ENCODE measurements at places on chromosomes 5 and 9.

- no peak for DNase-seq
Observed at GRCh38 chr5:38782180-38782835, 63.5 kb upstream of the OSMR start.

- DNase-seq = no peak
Observed at GRCh38 chr5:140214831-140215230, 39.8 kb downstream of the CYSTM1 start.

DNA sequence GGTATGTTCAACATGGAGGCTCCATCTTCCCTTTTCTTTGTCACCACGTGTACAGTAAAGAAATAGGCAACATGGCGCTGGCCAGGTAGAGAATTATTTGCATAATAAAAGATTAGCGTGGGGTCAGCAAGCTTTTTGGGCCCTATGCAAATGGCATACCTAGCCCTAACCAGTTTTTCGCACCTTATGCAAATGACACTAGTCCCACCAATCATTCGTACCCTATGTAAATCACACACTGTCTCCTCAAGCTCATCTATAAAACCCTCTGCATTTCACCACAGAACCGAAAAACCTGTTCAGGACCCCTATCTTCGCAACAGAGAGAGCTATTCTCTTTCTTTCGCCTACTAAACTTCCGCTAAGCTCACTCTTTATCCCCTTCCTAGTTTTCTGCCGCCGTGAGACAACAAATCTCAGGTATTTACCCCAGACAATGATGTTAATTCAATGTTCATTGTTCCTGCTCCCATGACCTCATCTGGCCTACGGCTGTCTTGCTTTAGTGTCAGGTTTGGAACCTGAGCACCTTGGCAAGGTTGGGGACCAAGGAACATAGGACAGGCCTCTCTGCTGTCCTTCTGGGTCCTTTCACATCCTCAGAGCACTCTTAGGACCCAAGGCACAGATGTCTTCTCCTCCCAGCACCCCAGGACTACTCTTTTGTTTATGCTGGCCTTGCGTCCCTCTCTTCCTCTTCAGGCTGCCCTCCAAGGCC is 180.7 kb upstream of the RAI14 start:
- DNase-seq = no peak

DNA sequence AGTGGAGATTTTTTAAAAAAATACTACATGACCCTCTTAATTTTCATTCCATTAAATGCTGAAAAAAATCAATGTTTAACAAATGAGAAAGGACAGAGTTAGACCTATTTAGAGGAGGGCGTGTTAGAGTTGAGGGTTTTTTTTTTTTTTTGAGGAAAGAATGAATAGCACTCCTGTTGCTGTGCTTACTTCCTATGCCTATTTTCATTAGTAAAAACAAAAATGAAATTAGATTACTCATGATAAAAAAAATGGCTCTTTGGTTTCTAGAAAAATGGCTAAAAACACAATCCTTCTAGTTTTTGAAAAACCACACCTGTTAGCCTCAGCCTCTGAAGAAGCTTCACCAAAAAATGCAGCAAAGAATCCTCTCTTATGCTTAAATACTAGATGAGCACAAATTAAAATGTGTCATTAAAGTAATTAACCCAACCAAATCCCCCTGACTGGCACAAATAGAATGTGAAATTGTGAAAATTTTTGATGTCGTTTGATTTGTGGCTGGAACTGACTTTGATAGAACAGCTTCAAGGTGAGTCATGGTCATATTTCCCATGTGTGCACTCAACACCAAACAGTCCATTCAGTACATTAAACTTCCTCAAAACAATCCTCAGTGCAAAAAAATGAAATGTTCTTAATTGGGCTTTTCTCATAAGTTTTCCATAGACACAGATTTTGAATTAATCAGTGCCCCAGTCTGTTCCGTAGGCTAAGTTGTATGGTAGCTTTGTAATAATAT is 98.0 kb downstream of the MACIR start:
- DNase-seq = no peak

All from activated T-helper 2 cell treated with anti-CD3 and anti-CD28 coated beads, Interferon-gamma antibody, Interleukin-2, Interleukin-4, amounts not matched to agents 10 μg/mL and 5 μg/mL and 100 μg/mL, durations not matched to agents 14 hours and 24 hours and 36 hours (primary cell).